Activated CD8-positive, alpha-beta T cell treated with anti-CD3 and anti-CD28 coated beads, Interleukin-2, amount 10 ng/mL, durations not matched to agents 7 days and 5 days (primary cell): ENCODE measurements at places on chromosomes 5 and 9. TPM values are rescaled to one million over a fixed set of nuclear protein-coding genes. Genes with fewer than 3 reads are reported as not detected.

Gene ARHGEF39
- 17.3 TPM for total RNA-seq

DNA sequence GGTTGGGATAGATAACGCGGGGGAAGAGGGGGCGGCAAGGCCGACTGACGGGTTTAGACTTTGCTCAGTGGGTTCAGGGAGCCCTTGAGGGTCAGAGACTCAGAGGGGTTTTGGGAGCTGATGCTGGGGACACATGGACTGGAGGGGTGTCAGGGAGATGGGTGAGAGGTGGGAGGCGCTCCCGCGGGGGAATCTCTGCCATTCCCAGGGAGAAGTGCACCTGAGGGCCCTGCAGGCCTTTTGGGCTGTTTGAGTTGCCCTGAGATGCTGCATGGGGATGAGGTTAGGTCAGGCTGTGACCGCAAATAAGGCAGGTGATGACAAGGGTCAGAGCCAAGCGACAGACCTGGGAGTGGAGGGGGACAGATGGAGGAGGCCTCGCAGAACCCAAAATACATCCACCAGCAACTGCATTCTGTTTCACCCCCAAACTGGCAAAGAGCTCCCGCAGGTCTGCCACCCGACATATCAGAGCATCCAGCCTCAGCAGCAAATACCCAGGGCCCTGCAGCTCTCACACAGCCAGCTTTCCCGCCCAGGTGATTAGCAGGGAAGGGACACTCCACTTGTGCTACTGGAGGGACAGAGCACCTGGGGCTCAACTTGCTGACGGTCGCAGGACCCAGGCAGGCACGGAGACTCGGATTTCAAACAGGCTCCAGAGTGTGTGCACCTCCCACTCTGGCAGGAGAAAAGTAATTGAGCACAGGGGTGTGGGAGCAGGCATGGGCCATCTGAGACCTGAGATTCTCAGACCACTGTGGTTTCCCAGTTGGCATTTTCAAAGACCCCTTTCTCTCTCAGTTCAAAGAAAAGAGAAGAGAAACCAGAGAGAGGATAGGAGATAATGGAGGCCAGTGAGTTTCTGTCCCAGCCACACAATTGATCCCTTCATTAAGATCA lies 26.4 kb downstream of the TMOD1 start:
- no peak overlapping the region for H3K4me3 ChIP-seq
- H3K4me1 ChIP-seq: no peaks in the 10 kb centered on the region
- DNase-seq: no peak
- no peak overlapping the region for H3K27ac ChIP-seq
- peaks cover 3% of the 10 kb centered on the region for H3K27me3 ChIP-seq

DNA sequence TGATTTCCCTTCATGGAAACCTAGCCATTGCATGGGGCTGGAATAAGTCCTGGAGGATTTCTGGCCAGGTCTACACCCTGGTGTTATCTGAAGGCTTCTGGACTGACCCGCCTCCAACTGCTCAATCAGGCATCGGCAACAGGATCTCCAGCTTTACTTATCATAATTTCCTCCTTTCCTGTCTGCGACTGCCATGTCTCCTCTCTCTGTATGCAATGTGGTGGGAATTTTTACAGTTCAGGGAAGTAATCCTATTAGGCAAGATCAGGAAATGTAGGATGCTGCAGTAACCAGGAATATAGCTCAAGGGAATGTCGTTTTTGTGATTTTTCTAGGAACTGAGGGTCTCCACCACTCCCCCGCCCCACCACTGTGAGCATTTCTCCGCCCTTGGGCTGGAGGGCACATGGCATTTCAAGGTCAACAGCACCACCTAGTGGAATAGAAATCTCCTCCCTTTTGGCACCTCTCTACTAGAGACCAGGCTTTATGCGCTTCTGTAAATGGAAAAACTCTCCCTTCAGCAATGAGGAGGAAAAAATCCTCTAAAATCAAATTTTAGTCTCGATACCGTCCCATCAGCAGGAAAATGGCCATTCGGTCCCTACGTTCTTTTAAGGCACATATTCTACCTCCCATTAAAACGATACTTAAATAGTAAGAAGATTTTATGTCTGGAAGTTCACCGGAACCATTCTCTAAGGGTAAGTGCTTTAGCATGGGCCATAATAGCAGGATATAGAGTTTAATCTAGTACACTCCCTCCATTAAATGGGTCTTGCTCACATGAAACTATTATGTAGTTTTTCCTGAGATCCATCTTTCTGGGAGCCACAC lies 93.0 kb downstream of the YTHDC2 start:
- DNase-seq: peak; percentile 68
- H3K4me1 ChIP-seq: peaks cover 15% of the 10 kb centered on the region
- H3K27me3 ChIP-seq: peaks cover 26% of the 10 kb centered on the region
- no peak overlapping the region for H3K27ac ChIP-seq
- H3K4me3 ChIP-seq: no peak overlapping the region
- H3K36me3 ChIP-seq: no peaks in the 10 kb centered on the region

Gene F2RL2
- not detected for total RNA-seq

Gene MRPS27
- total RNA-seq: 53.9 TPM

Gene TXNDC8
- not detected for total RNA-seq

DNA sequence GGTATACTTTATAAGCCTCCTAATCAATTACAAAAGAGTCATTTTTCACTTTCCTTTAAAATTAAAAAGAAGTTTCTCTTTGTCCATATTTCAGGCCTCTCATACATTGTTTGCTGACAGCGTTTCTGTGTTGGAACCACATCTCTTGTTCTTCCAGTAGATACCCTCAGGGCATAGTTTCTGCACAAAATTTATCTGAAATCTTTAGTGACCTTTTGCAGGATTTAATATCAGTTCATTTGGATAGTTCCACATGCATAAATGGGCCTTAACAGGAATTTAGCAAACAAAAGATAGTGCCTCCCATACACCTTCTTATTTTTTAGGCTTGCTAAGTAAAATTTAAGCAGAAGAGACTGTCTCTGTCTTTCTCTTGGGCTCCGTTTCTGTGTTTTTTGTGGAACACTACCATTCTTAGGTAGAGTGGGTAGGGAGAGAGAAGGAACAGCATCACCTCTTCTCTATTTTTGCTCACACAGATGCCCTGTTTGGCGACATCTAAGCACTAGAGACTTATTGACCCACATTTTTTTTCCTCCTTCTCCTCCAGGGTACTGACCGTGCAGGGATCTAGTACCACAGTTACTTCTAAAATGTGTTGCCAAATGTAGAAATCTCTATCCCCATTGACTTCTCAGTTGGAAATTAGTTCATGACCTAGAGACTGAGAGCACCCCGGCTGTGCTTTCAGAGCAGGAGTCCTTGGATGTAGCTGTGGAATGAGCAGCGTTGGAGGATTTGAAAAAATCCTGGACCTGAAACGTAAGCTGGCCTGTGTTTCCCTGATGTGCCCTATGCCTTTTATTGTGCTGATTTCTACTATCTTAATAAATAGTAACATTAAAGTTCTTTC lies 22.1 kb downstream of the ARHGAP26 start:
- H3K4me3 ChIP-seq: no peak overlapping the region
- peaks cover 7% of the 10 kb centered on the region for H3K36me3 ChIP-seq
- no peak overlapping the region for H3K27ac ChIP-seq

DNA sequence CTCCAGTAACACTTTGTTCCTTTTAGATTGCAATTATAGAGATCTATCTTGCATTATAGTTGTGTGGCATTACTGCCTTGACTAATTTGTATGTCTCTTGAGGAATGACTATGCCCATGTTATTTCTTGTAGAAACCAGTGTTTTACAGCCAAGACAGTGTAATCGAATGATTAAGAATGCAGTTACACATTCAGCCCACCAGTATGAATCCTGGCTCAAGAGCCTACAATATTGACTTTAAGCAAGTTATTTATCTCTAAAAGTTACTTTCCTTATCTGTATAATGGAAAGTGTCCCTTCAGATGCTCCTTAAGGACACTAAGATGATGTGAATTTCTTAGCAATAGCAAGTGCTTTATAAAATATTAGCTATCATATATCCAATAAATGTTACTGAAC lies 9.7 kb upstream of the SNX24 start:
- peaks cover 9% of the 10 kb centered on the region for H3K27me3 ChIP-seq
- no peak for DNase-seq
- no peak overlapping the region for H3K4me3 ChIP-seq
- H3K36me3 ChIP-seq: no peaks in the 10 kb centered on the region
- peaks cover 5% of the 10 kb centered on the region for H3K4me1 ChIP-seq

DNA sequence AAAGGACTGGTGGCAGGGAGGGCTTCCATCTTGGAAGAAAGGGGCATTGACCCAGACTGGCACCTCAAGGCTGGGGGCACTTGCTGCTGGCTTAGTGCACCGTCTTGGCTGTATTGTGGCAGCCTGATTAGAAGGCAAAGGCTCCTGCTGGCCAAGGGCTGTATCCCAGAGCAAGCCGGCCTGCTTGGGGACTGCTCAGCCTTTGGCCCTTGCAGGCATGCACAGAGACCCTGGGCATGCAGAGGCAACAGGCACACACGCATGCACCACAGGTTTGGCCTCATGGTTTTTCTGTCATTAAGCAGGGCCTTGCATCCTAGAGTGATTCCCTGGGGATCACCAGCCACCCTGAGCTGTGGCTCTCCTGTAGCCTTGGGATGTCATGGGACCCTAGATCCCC lies 29.0 kb downstream of the PITX1 start:
- H3K27me3 ChIP-seq: peaks cover 9% of the 10 kb centered on the region
- DNase-seq: no peak
- H3K27ac ChIP-seq: no peak overlapping the region
- no peaks in the 10 kb centered on the region for H3K4me1 ChIP-seq
- no peaks in the 10 kb centered on the region for H3K36me3 ChIP-seq

- no peak overlapping the region for H3K4me3 ChIP-seq
- no peak for DNase-seq
- H3K27me3 ChIP-seq: no peaks in the 10 kb centered on the region
- H3K36me3 ChIP-seq: no peaks in the 10 kb centered on the region
These were observed 43.9 kb upstream of the IL33 start for GRCh38 chr9:6171667-6172066.

DNA sequence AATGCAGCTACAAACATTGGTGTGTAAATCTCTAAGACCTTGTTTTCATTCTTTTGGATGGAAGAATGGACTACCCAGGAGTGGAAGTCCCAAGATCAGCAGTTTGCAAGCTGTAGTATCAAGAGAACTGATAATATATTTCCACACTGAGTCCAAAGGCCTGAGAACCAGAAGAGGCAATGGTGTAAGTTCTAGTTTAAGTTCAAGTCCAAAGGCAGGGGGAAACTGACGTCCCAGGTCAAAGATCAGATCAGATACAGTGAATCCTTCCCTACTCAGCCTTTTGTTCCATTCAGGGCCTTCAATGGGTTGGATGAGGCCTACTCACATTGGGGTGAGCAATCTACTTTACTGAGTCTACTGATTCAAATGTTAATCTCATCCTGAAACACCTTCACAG lies 80.3 kb upstream of the ERBIN start:
- no peak overlapping the region for H3K27ac ChIP-seq
- H3K36me3 ChIP-seq: no peaks in the 10 kb centered on the region
- peaks cover 3% of the 10 kb centered on the region for H3K4me1 ChIP-seq
- no peak for DNase-seq
- peaks cover 5% of the 10 kb centered on the region for H3K27me3 ChIP-seq
